ENCODE measurements at places on chromosomes 5 and 9.

GRCh38 chr9:123406691-123407216 is 50.8 kb downstream of the CRB2 start:
- DNase-seq, result no peak

- no peak for DNase-seq
Observed at GRCh38 chr5:105782501-105782900, 1888.2 kb downstream of the EFNA5 start.

DNA sequence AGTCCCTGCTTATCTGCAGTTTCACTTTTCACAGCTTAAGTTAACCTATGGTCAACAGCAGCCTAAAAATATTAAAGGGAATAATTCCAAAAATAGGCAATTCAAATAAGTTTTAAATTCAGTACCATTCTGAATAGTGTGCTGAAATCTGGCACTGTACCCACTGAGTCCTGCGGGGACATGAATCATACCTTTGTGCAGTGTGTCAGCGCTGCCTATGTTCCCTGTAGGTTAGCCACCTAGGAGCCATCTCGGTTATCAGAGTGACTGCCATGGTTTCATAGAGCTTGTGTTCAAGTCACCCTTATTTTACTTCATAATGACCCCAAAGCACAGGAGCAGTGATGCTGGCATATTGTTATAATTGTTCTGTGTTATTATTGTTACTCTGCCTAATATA is 139.9 kb downstream of the GPBP1 start:
- no peak for DNase-seq

- DNase-seq, result no peak
Observed at GRCh38 chr5:116011046-116011445, 21.2 kb upstream of the ARL14EPL start.

- DNase-seq, result no peak
Observed at GRCh38 chr5:67176936-67177335, 19.7 kb downstream of the CD180 start.

DNA sequence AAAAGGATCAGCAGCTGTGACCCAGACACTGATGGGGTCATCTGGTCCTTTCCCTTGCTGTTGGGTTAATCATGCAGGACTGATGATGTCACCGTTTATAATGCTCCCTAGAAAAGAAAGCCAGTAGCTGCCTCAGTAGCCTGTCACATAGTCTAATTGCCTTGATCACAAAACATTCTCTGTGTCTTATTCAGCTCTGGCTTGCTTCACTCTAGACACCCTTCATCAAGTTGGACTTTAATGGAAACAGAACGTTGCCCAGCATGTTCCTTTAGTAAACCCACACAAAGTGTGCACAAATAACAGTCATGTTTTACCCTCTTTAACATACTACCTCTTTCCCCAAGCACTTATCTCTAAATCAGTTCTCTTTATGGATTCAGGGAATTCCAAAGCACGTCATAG is 170.8 kb downstream of the SGCD start:
- DNase-seq, result no peak

DNA sequence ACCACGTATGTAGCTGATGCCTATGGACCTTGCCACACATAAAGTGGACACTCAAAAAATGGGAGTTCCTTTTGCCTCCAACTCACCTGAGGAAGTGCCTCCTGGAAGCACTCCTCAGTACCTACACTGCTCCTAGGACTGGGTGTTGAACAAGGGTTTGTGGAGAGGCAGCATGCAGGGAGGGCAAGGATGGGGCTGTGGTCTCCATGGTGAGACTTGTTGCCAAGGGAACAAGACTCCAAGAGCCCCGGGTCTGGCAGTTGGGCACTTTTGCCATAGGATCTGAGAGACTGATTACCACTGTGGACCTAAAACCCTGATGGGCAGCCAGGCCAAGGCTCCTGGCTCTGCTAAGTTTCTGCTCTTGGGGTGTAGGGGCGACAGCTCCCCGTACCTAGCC is 6.9 kb upstream of the NR5A1 start:
- DNase-seq, result no peak

GRCh38 chr9:6696178-6696577 is 50.6 kb upstream of the GLDC start:
- no peak for DNase-seq

DNA sequence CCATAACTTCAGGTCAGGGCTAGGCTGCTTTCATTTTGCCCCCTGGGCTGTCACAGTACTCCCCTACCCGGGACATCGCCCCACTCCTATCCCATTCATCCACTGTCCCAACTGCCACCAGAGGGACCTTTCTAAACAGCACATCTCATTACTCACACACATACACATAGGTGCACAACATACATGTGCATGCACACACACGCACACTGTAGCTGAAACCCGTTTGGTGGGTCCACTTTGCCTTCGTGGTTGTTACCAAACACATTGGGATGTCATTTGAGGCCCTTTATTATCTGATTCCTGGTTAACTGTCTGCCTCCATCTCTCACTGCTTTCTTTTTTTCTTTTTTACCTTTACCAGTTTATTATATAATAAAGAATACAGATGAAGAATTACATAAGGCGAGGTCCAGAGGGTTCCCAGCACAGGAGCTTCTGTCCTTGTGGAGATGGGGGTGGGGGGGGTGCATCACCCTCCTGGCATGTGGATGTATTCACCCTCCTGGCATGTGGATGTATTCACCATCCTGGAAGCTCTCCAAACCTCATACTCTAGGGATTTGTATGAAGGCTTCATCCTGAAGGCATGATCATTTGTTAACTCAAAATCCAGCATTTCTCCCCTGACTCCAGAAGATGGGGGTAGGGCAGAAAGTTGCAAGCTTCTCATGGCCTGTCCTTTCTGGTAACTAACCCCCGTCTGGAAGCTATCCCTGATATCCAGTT is 186.0 kb downstream of the GOLPH3 start:
- peak; percentile 99 for DNase-seq

DNA sequence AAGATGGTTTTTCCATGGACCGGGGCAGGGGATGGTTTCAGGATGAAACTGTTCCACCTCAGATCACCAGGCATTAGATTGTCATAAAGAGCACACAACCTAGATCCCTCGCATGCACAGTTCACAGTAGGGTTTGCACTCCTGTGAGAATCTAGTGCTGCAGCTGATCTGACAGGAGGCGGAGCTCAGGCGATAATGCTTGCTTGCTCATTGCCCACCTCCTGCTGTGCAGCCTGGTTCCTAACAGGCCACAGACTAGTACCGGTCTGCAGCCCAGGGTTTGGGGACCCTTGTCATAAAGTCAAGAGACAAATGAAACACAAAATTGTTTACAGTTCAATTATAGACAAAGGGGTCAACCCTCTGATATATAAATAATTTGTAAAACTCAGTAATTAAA is 101.7 kb downstream of the RANBP17 start:
- no peak for DNase-seq

GRCh38 chr9:14423815-14424261 is 109.9 kb upstream of the NFIB start:
- peak; percentile 64 for DNase-seq

GRCh38 chr5:88979244-88979643 is 96.3 kb upstream of the MEF2C start:
- no peak for DNase-seq

DNA sequence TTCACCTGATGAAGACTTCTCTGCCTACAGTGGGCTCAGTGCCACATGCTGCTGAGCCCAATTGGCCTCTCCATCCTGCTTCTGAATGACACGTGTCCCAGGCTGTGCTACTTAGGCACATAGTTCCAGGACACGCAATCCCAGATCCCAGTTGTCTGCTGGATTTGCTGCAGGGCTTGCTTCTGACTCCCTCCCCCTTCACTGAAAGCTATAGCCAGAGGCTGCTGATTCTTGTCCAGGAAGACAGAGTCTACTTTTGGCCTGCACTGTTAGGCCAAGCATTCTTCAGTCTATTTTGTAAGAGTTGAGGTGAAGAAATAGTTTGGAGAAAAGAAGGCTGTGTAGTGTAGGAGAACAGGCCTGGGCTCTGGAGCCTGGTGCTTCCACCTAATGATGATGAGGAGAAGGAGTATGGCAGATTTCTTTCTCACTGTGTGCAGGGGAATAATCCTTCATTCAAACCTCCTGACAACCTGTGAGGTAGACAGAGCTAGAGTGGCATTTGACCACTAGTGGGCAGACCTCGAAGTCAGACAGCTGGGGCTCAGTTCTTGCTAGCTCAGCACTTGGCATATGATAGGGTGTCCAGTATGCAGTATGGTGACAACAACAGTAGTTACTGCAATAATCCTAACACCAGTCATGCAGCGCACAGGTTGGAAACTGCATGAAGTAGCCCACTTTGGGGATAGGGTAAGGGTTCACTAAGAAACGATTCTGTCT is 19.5 kb upstream of the ASPN start:
- no peak for DNase-seq

DNA sequence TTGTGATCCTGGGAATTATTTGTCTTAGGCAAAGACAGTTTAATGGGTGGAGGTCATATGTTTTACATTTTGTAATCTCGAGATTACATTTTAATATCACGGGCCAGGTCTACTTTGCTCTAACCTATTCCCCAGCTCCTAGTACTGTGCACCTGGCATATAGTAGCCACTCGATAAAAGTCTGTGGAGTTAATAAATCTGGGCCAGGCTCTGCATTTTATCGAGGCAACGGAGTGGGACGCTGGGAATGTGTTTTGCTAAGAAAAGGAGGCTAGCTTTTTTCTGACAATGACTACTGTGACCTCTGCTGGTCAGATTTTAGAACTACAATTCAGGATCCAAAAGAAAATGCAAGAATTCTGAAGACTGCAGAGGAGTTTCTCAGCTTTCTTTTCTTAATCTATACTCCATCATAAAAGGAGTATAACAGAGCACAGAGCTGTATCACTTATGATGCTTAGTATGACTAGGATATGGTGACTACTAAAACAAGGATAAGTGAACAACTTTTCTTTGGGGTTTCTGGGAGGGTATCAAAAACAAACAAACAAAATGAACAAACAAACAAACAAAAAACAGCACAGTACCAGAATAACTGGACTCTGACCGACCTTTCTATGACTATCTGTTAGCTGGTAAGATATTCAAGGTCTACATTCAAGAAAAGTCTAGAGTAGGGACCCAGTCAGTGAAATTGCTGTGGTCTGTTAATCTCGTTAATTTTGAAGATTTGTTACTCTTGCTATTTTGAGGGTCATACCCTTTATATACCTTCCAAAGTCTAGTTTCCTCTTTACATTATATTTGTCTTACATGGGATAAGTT is 46.1 kb upstream of the CER1 start:
- no peak for DNase-seq

GRCh38 chr9:137456061-137456863 is 2.9 kb downstream of the NSMF start:
- no peak for DNase-seq

- DNase-seq, result no peak
Observed at GRCh38 chr9:135281791-135282737, 194.6 kb downstream of the OLFM1 start.

- no peak for DNase-seq
Observed at GRCh38 chr5:126863402-126863801, 86.5 kb downstream of the LMNB1 start.

GRCh38 chr5:170819824-170820223 is 36.3 kb downstream of the GABRP start:
- DNase-seq, result no peak

DNA sequence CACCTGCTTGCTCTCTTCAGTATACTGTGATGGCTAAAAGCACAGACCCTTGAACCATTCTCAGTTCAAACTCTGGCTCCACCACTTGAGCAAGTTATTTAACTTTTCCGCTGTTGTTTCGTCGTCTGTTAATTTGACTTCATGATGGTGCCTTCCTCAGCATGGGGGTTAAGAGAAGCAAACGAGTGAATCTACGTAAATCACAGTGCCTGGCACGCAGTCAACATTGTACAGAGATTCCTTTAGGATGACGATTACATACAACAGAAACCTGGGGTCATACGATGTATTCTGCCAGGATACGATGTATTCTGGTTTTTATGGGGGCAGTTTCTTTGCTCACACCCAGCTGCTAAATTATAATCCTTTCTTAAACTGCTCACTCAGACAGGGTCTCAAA is 515.6 kb downstream of the CCDC171 start:
- DNase-seq, result no peak

DNA sequence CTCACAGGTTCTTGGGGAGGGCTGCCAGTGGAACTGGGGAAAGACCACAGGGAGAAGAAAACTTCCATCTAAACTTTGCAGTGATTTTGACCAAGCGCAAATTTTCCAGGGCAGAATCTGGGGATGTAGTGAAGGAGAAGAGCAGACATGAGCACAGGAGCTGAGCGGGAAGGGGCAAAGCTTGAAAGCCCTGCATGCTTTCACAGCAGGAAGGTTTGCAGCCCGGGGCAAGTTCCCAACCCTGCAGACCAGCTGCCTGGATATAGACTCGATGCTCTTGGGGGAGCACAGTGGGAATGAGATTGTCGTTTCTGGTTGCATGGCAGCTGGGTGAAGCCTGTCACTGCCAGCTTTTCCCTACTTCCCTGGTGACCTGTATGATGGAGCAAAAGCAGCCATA is 276.8 kb upstream of the RORB start:
- no peak for DNase-seq

DNA sequence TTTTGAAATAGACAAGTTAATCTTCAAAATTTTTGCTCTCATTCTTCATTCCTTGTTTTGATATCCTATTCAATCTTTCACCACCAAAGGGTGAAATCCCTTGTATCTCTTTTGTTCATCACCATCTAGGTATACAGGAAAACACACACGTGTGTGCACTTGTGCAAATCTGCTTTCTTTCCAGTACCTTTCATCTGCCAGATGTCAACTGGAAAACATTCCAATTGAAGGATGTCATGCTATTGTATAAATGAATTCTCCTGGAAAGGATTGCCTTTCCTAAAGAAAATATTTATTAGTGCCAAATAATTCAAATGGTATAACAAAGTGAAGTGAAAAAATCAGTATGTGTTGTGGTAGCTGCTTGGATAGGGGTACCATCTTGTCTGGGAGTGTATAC is 123.7 kb downstream of the RANBP17 start:
- DNase-seq, result no peak

- DNase-seq, result no peak
Observed at GRCh38 chr9:125810161-125810560, 63.0 kb downstream of the PBX3 start.

DNA sequence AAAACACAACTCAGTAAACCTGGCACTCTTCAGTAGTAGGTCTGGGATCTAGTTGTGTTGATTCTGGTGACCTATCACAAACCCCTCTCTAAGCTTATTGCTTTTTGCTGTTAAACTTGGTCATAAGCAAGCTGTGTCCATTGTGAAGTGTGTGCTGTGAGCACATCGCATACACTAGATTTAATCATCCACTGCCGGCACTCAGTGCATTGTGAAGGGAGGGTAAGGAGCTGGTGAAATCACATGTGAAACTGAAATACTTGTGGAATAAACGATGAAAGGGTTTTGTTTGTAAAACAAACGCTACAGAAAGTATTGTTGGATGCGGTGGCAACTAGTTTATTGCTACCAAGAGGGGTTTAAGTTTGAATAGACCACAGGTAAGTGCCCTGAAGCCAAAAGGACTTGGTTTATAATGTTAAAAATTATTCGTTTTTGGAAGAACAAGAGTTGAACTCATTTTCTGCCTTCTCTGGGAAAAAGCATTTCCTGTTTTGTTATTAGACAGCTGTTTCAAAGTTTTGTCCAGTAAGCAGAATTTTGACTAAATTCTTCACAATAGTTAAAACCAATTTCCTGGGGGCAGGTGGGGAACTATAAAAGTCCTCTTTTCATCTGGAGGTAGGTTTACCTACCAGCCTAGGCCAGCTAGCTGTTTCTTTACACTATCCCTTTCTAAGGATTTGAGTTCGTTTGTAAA is 24.6 kb downstream of the TJP2 start:
- no peak for DNase-seq

GRCh38 chr5:109111680-109112079 is 298.1 kb downstream of the PJA2 start:
- no peak for DNase-seq

GRCh38 chr5:132319975-132320374 is 25.8 kb downstream of the SLC22A4 start:
- no peak for DNase-seq

GRCh38 chr9:38067859-38068681 is 957 bp downstream of the SHB start:
- DNase-seq, result no peak

All from HS-27A (cell line).